Upper lobe of left lung (tissue), 6 donors: ENCODE measurements at places on chromosomes 5 and 9. TPM values are rescaled to one million over a fixed set of nuclear protein-coding genes. Genes with fewer than 3 reads are reported as not detected.

GRCh38 chr9:100228352-100228869 lies 124.3 kb downstream of the TEX10 start:
- no peak for DNase-seq

DNA sequence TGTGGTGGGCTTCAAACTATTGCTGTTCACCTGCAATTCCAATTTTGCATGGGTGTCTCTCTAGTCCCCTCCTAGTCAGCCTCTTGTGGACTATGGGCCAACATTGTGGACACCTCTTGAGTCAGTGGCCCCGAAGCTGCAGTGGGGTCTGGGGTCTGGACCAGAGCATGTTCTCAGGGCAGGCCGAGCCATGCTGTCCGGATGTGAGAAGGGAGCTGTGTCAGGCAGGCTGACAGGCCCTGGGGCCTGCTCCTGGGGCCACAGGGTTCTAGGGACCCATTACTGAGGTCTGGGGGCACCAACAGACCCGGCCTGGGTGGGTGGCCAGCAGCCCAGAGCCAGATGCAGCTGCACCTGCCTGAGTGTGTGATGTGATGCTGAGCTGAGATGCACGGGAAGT lies 16.5 kb upstream of the IRX4 start:
- DNase-seq, result no peak

- peak; percentile 77 for DNase-seq
These were observed 12.6 kb downstream of the LMX1B start for GRCh38 chr9:126626127-126626925.

SPATA31D4 gene
- not detected for total RNA-seq
